Activated T-helper 1 cell treated with Interleukin-2 at 50 U/mL for 16 hours (primary cell): ENCODE measurements at places on chromosomes 6 and 20.

DNA sequence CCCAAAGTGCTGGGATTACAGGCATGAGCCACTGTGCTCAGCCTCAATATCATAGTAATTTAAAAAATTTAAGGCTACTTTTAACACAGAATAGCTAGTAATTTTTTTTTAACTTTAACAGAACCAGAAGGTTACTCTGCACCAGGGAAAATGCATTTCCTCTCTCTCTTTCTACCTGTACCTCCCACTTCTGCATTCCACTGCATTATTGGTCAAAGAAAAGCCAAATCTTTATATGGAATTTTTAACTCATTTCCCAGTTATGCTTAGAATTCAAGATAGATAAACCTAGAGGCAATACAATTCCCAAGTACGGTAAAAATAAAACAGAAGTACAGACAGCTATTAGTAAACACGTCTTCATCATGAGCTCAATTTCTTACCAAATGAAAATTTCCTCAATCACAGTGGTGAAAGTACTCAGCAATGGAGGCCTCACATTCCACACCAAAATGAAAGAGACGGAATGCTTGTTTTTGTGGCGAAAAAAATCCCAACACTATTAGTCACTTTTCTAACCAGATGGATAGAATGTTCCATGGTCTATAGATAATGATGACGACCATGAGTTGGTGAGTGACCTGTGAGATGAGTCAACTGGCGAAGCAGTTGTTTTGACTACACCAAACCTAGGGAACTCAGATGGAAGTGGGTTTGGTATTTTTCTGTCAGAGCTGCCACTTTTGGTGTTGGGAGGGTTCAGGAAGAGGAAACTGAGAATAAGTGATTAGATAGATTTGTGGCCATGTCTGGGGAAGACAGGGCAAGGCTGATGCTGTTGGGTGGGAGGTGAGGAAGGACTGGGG, 104.7 kb upstream of the SGK1 start:
- no peak for DNase-seq

DNA sequence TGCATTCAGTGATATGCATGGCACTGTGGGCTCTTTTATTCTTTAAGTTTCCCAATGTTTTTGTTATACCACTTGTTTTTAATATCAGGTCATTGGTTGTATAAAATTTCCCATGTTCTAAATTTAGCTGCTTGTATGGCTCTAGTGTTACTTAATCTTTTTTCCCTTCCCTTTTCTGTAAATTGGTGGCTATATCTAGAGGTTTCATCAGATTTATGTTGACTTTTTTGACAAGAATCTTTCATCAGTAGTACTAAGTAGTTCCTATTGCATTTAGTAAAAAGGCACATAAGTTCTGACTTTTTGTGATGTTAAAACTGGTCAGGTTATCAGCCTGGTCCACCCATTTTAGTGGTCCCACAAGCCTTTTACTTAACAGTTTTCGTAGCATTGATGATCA, 51.1 kb downstream of the MMS22L start:
- DNase-seq, result no peak

DNA sequence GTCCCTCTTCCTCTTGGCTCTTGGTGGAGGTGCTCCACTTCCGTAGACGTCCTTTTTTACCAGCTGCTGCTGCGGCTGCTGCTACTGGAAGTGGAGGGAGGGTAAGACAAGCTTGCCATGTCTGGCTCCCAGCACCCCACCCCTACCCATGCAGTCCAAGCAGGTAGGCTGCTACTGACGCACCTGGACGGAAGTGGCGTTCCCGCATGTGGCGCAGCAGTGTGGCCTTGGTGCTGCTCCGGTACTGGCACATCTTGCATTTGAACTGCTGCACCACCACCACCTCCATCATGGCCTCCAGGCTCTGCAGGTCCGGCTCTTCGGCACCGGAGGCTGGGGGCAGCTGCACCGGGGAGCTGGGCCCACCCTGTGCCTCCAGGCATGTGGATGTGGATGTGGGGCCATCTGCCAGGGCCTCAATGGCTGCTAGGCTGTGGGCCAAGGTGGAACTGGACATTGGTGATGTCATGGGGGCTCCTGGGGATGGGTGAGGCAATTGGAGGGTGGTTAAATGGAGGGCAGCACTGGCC, 4.4 kb downstream of the ZNF335 start:
- no peak for DNase-seq

DNA sequence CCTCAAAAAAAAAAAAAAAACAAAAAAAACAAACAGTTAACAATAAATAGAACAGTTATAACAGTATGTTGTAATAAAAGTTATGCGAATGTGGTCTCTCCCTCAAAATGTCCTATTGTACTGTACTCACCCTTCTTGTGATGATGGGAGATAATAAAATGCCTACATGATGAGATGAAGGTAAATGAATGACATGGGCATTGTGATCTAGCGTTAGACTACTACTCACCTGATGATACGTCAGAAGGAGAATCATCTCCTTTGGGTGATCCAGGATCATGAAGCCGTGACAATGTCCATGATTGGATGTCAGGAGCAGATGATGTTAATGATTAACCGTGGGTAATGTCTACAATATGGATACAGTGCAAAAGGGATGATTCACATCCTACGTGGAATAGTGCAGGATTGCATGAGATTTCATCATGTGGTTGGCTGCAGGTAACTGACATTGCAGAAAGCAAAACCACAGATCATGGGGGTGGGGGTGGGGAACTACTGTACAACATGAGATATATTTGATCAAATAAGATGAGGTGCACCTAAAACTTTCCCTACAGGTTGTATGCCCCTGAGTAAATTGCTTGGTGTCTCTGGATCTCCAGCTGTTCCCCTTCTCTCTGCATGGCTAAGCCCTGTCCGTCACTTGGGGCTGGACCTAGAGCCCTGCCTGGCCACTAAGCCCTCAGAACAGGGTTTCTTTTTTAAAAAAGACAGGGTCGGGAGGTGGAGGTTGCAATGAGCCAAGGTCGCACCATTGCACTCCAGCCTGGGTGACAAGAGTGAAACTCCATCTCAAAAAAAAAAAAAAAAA, 6.2 kb upstream of the RBCK1 start:
- no peak for DNase-seq

- no peak for DNase-seq
Observed at GRCh38 chr20:774016-774659, 5.8 kb upstream of the SLC52A3 start.

GRCh38 chr6:125236536-125237327, 65.0 kb downstream of the HDDC2 start:
- no peak for DNase-seq

DNA sequence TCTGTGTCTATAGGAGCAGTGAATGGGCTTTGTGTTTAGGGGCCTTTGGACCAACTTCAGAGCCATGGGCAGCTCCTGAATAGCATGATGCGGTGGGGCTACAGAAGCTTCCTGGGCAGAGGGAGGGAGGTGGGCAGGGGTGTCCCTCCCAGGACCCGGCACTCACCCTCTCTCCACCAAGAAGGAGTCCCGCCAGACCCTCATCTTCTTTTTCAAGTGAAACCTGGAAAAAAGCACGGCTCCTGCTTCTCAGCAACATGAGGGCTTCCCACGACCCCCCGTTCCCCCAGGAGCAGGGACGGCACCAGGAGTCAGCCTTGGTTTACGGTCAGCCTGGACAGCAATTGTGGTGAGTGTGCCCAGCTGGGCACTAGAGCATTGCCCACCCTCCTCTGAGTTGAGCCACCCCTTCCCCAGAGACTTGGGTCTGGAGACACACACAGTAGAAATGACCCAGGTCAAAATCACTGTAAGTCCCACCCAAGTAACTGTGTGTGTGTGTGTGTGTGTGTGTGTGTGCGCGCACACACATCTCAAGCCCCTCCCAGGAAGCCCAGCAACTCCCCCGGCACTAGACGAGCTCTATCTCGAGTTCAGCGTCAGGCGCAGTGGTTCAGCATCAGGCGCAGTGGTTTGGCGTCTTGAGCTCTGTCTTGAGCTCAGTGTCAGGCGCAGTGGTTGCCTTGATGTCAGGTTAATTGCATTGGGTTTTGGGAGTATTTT, 108.2 kb downstream of the SULF2 start:
- DNase-seq, result no peak
